ENCODE measurements at places on chromosomes 4 and X.

DNA sequence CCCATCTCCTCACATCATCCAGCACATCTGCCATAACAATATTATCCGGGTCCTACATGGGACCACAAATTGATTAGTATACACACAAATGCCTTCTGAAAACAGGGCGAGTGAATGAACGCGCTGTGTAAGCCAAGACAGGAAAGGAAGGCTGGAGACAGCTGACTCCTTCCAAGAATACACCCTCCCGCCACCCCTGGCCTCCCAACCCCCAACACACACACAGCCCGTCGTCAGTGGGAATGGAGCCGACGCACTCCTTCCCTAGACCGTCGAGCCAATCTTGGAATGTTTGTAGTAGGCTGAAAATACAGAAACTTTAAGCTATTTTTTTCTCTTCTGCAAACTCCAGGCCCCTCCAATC, 319 bp upstream of the MAGEH1 start:
- no peak for DNase-seq

- no peak for DNase-seq
Measured at GRCh38 chrX:17500145-17500579, 125.2 kb downstream of the NHS start.

GRCh38 chr4:157572951-157573350, 352.4 kb downstream of the GRIA2 start:
- DNase-seq, result no peak

GRCh38 chrX:155071694-155072280, 479 bp downstream of the BRCC3 start:
- DNase-seq, result no peak

- DNase-seq, result no peak
Measured at GRCh38 chrX:84735025-84735424, 232.8 kb upstream of the HDX start.

DNA sequence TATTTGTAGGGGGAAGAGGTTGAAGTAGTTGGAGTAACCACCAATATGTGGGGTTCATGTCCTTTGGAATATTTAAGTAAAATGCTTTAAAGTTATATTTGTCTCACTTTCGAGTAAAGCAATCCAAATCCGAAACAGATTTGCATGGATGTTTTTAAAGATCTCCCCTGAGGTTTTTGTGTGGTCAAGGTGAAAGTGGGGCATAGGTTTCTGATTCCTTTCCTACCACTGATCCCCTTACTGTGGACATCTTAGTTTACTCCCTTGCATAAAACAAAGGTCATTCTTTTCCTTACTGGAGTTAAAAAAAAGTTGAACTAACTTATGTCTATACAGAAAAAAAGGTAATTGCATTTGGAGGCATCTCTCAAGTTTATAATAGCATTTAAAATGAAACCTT, 71.9 kb upstream of the PHOX2B start:
- DNase-seq, result no peak

DNA sequence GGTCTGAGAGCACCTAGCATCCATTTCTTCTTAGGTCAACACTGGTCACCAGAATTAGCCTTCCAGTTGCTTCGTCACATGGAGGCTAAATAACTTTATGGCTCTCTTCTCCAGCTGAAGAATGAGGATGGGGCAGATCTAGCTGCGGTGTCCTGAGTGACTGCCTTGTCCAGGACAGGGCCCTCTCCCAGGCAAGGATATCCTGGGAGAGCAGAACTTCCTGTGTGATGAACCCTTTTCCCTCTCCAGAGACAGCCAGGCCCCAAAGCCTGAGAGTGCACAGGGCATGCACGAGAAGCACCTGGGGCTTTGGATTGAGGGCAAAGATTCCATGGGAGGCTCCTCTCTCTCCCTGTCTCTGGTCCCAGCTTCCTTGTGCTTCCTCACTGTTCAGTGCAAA, 108.2 kb upstream of the MAMLD1 start:
- no peak for DNase-seq

DNA sequence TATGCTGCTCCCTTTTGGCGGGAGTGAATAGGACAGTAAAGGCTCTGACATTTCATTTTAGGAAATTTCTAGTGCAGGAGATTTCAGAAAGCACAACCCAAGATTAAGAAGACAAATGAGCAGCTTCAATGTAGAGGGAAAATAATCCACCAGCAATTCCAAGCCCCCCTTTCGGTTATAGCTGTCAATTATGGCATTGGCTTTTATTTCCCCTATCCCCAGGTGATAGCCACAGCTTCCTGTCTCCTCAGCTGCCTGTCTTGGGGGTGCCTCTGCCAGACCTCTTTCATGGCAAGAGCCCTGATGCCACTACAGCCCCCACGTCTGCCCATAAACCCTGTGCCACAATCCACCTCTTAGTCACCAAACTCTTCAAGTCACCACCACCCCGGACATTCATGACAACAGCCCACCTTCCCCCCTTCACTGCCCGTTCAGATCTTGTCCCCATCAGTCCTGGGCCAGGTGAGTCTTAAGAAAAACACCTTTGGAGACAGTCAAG, 48.4 kb upstream of the CLNK start:
- DNase-seq, result no peak

DNA sequence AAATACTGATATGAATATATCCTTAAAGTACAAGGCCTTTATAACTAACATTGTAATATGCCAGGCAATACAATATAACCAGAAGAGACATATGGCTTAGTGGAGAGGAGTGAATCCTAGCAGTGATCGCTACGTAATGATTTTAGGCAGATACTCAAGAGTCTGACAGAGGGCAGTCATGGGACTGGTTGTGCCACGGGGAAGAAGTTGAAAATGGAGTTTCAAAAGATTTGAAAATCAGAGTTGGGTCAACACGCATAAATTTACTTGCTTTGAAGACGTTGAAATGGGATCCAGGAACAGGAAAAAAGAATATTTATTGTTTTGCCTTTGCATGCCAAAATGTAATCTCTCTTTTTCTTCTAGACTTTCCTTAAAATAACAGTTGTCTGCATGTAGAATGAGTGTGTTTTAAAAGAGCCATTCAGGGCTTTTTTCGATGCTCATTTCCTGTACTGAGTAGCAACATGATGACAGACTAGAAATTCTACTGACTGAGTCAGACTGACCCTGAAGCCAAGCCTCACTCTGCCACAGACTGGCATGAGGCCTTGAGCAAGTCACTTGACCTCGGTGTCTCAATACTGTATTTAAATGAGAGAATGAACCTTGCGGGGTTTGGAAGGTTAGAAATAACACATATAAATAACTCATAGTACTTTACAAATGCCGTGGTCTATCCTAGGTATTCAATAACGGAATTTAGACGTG, 8.1 kb upstream of the SMS start:
- DNase-seq, result no peak

DNA sequence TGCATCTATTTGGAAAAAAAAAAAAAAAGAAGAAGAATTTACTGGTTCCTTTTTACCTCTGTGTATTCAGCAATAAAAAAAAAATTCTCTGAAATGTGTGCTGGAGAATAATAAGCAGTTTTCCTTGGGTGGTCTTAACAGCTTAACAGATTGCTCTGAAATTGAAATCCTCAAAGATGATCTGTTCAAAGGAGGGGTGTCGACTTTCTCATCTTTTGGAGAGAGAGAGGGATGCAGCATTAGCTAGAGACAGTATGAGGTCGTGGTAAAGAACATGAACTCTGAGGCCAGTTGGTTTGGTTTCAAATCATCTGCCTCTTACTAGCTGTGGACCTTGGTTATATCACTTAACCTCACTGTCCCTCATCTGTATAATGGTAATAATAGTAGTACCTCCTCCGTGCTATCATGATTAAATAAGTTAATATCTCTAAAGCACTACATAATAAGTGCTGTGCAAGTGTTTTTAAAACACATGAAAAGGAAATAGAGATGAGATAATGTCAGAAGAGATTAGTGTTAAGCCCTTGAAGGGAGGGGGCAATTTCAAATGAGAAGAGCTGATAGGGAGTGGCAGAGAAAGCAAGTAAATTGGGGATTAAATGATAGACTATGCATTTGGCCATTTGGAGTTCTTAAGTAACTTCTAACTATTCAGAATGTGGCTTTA, 109.9 kb upstream of the LIMCH1 start:
- DNase-seq, result no peak

GRCh38 chr4:41456559-41457101, 81.3 kb upstream of the LIMCH1 start:
- no peak for DNase-seq

GRCh38 chr4:22485737-22486136, 30.1 kb downstream of the ADGRA3 start:
- no peak for DNase-seq

- DNase-seq, result no peak
Measured at GRCh38 chr4:74109870-74110605, 11.0 kb upstream of the CXCL2 start.

DNA sequence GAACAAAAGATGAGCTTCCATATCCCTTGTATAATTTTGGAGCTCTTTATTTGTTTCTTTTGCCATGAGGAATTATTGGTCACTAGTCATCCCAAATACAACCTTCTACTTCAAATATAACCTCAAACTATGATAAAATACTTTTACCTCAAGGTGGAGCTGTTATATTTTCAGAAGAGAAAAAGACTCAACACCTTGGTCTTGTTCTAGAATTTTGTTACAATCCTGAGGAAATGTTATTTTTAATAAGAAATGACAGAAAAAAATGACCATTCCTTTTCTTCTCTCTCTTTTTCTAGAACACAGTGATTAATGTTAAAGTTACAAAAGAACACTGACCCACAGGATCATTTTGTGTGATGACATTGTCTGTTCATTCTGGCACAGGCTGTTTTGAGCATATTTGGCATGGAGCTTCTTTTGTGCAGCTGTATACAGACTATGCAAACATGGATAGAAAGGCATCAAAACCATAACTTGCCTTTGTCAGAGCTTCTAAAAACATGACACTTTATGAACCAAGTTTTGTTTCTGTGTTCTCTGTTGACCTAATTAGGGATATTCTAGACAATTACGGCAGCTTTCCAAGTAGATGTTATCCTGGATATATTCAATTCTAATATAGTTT, 159.6 kb upstream of the CTSO start:
- no peak for DNase-seq

Data from 8988T (cell line).